ENCODE measurements at places on chromosomes 2 and 18. TPM values are rescaled to one million over a fixed set of nuclear protein-coding genes. Genes with fewer than 3 reads are reported as not detected.

DNA sequence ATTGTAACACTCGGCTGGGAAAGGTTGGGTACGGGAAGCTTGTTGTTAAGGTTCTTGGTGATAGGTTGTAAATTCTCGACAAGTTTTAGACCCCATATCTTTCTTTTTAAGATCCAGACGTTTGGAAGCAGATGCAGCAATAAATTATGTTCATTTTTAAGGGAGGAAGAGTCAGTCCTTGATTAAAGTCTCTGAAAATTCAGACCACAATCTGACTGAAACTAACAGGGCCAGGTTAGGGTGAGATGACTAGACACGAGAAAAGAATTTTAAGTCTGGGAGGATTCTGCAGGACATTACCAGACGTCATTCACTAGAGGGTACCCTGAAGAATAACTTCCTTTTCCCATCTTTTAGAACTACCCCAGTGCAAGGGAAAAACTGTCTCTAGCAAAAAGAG lies 16.1 kb downstream of the WIPF1 start:
- H3K27me3 ChIP-seq = no peaks in the 10 kb centered on the region
- no peaks in the 10 kb centered on the region for H3K36me3 ChIP-seq
- no peak for DNase-seq
- H3K4me1 ChIP-seq = no peaks in the 10 kb centered on the region
- no peak overlapping the region for H3K4me3 ChIP-seq
- no peak overlapping the region for H3K27ac ChIP-seq

GRCh38 chr2:212441821-212442220 lies 96.8 kb downstream of the ERBB4 start:
- no peaks in the 10 kb centered on the region for H3K27me3 ChIP-seq
- H3K4me3 ChIP-seq = no peak overlapping the region
- H3K4me1 ChIP-seq = no peaks in the 10 kb centered on the region
- no peak overlapping the region for H3K27ac ChIP-seq
- DNase-seq = no peak

DNA sequence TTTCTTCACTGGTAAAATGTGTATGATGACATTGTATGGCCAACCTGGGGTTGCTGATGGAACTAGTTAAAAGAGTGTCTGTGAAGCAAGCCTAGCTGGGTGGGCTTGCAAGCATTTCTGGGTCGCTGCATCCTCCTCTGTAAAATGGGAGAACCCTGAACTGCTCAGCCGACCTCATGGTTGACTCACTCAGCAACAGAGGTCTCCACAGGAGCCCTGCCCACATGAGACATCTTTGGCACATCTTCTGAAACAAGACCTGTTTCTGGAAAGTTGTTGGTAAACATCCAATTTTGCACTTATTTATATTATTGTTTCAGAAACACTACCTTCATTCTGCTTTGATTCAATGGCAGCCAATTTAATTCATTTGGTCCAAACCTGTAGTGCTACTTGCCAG lies 52.6 kb downstream of the BCL11A start:
- no peak overlapping the region for H3K27ac ChIP-seq
- DNase-seq = no peak
- H3K36me3 ChIP-seq = no peaks in the 10 kb centered on the region

GRCh38 chr2:126832014-126832413 lies 66.7 kb upstream of the TEX51 start:
- H3K4me1 ChIP-seq = no peaks in the 10 kb centered on the region
- H3K36me3 ChIP-seq = no peaks in the 10 kb centered on the region
- no peak overlapping the region for H3K27ac ChIP-seq
- no peak for DNase-seq
- H3K27me3 ChIP-seq = no peaks in the 10 kb centered on the region

DNA sequence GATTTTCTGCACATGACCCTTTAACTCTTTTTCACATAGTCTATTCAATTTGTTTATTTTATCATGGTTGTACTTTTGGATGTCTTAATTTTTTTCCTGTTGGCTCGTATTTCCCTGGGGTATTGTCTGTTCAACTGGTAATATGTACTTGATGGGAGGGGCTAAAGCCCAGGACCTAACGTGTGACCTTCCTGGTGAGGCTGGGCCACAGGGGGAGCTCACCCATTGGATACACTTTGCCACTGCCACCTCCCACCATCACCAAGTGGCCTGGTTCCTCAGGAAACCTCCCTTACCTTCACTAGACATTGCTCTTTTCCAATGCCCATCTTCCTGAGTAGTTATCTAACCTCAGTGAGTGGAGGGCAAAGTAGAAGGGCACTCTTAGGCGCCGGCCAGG lies 143.9 kb upstream of the LTBP1 start:
- no peak for DNase-seq
- no peaks in the 10 kb centered on the region for H3K27me3 ChIP-seq
- no peak overlapping the region for H3K4me3 ChIP-seq
- H3K27ac ChIP-seq = no peak overlapping the region

DNA sequence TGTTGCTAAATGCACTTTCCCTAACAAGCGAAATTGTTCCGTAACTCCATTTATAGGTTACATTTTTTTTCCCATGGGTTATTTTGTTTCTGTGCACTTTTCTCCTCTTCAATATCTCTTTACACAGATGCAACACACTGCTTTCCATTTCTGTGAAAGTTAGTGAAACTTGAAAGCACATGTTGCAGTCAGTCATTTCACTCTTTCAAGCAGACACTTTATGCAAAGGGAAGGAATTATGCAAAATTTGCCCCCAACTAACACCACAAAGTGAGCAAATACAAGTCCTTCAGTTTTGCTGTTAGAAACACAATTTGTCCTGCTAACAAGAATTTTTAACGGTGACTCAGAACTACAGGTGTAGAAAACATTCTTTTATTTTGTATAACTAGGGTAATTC lies 124.8 kb downstream of the PTH2R start:
- no peaks in the 10 kb centered on the region for H3K27me3 ChIP-seq
- no peak for DNase-seq
- no peak overlapping the region for H3K4me3 ChIP-seq
- H3K4me1 ChIP-seq = no peaks in the 10 kb centered on the region

Gene SAG
- total RNA-seq = not detected

DNA sequence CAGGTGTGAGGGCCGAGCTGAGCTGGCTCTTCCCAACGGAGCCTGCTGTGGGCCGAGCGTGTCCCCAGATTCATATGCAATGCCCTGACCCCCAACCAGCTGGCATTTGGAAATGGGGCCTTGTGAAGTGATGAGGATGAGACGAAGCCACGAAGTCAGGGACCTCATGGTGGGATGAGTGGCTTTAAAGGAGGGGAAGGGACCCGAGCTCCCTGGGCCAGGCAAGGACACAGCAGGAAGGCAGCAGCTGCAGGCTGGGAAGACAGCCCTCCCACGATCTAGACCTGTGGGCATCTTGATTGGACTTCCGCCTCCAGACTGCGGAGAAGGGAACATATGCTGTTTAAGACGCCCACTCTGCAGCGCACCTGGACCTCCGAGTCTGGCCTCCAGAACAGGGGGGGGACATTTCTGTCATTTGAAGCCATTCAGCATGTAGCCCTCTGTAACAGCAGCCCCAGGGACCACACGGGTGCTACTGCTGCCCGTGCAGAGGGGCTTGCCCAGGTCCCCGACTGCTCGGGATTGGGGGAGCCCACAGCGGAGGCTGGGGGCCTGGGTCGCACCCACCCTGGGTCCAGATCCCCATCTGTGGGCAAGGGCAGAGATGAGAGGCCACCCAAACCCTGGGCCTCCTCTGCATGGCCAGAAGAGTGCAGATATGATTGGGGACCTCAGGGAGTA lies 27.2 kb downstream of the KIF1A start:
- H3K27ac ChIP-seq = no peak overlapping the region
- H3K27me3 ChIP-seq = peaks cover 88% of the 10 kb centered on the region
- H3K4me1 ChIP-seq = peaks cover 19% of the 10 kb centered on the region
- H3K4me3 ChIP-seq = no peak overlapping the region

All from HepG2 (cell line).